HFFc6 (cell line): ENCODE measurements at places on chromosomes 4 and X. TPM values are rescaled to one million over a fixed set of nuclear protein-coding genes. Genes with fewer than 3 reads are reported as not detected.

- H3K27me3 ChIP-seq = peaks cover 4% of the 10 kb centered on the region; the same call in 1 of the 2 replicates
- H3K4me1 ChIP-seq = peaks cover 10% of the 10 kb centered on the region; the same call in 1 of the 2 replicates
- no peak overlapping the region for H3K27ac ChIP-seq
- H3K4me3 ChIP-seq = no peak overlapping the region
- no peaks in the 10 kb centered on the region for H3K36me3 ChIP-seq
Observed at GRCh38 chr4:158255727-158256324, 45.5 kb downstream of the TMEM144 start.

DNA sequence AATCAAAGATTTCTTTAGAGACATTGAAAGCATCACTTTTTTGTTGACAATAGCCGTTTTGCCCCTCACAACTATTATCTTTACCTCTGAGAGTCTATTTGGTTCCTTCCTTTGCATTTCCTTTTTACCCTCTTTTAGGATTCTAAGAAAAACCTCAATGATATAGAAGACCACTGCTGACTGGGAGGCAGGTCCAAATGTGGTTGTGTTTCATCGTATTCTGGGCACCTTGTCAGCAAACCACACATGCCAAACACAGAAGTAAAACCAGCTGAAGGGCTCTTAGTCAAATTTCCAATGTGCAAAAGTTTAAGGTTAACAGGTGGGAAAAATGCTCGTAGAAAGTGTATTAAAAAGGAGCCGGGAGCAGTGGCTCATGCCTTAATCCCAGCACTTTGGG is 5.1 kb upstream of the PRMT9 start:
- no peak overlapping the region for H3K4me3 ChIP-seq
- H3K27ac ChIP-seq = no peak overlapping the region
- H3K4me1 ChIP-seq = peaks cover 9% of the 10 kb centered on the region
- no peaks in the 10 kb centered on the region for H3K36me3 ChIP-seq
- peaks cover 9% of the 10 kb centered on the region for H3K27me3 ChIP-seq

DNA sequence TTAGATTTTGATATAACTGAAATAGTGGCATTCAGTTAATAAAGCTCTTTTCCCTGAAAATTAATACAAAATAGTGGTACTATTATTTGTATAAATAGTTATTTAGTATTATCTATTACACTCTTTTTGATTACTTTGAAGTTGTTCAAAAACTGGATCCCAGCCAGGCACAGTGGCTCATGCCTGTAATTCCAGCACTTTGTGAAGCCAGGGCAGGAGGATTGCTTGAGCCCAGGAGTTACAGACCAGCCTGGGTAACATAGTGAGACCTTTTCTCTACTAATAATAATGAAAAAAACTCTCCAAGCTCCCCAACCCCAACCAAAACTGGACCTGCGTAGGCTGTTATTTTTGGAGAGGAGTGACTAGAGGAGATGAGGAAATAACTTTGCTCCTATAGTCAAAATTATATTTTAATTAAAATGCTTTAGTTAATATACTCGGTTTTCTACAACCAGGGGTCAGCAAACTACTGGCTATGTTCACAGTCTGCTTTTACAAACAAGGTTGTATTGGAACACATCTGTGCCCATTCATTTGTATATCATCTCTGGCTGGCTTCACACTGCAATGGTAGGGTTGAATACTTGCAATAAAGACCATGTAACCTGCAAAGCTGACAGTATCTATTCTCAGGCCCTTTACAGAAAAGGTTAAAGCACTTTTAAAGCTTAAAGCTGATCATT is 27.6 kb downstream of the GUCY1A1 start:
- H3K27me3 ChIP-seq = no peaks in the 10 kb centered on the region; the same call in 1 of the 2 replicates
- no peaks in the 10 kb centered on the region for H3K36me3 ChIP-seq
- H3K4me3 ChIP-seq = no peak overlapping the region

GRCh38 chr4:16914208-16914607 is 15.8 kb upstream of the LDB2 start:
- DNase-seq = peak; percentile 51
- no peak overlapping the region for H3K27ac ChIP-seq
- H3K36me3 ChIP-seq = peaks cover 9% of the 10 kb centered on the region; the same call in 1 of the 2 replicates
- H3K4me1 ChIP-seq = peaks cover 35% of the 10 kb centered on the region
- no peak overlapping the region for H3K4me3 ChIP-seq

DNA sequence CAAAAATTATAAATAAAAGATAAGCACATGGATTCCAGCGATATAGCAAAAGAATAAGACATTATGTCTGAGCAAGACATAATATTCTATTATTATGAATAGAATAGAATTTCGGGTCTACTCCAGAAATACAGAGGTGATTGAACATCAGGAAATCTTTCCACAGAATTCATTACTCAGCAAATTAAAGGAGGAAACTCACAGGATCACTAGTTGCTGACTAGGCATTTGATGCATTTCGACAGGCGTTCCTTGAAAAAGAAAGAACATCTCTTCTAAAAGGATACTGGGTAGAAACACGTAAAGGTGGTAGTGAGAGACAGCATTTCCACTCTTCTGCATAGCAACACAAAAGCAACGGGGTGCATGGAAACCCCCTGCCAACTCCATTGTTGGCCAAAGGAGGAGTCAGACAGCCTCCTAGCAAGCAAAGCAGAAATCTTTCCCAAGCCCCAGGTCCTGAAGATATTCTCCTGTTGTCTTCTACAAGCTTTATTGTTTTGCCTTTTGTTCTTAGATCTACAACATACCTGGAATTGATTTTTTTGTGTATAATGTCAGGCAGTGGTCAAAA is 14.3 kb upstream of the PDZD4 start:
- H3K4me1 ChIP-seq = no peaks in the 10 kb centered on the region
- peaks cover 21% of the 10 kb centered on the region for H3K27me3 ChIP-seq
- H3K27ac ChIP-seq = no peak overlapping the region
- H3K36me3 ChIP-seq = no peaks in the 10 kb centered on the region
- H3K4me3 ChIP-seq = no peak overlapping the region

DNA sequence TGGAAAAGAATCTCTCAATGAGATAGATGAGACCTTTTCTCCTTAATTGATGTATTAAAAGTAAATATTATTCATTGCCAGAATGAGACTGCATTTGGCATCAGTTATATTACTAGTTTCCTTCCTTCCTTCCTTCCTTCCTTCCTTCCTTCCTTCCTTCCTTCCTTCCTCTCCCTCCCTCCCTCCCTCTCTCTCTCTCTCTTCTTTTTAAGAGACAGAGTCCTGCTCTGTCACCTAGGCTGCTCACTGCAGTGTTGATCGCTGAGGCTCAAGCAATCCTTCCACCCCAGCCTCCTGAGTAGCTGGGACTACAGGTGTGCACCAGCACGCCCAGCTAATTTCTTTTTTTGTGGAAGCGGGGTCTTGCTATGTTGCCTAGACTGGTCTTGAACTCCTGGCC is 50.4 kb upstream of the ARX start:
- no peaks in the 10 kb centered on the region for H3K27me3 ChIP-seq
- H3K4me1 ChIP-seq = no peaks in the 10 kb centered on the region
- H3K4me3 ChIP-seq = no peak overlapping the region
- no peak overlapping the region for H3K27ac ChIP-seq
- no peaks in the 10 kb centered on the region for H3K36me3 ChIP-seq
- DNase-seq = no peak

DNA sequence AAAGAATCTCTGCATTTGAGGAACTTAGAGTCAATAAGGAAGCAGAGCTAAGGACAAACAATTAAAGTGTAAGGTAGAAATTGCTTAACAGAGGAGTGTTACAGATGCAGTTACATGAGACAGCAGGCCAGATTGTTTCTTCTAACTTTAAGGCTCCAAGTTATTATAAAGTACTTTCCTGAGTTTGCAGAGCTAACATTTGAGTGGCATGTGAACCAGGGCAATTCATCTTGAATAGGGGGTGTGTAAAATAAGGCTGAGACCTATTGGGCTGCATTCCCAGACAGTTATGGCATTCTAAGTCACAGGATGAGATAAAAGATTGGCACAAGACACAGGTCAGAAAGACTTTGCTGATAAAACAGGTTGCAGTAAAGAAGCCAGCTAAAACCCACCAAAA is 7.6 kb upstream of the LNX1 start:
- no peak for DNase-seq
- no peak overlapping the region for H3K27ac ChIP-seq
- H3K4me3 ChIP-seq = no peak overlapping the region
- no peaks in the 10 kb centered on the region for H3K36me3 ChIP-seq

DNA sequence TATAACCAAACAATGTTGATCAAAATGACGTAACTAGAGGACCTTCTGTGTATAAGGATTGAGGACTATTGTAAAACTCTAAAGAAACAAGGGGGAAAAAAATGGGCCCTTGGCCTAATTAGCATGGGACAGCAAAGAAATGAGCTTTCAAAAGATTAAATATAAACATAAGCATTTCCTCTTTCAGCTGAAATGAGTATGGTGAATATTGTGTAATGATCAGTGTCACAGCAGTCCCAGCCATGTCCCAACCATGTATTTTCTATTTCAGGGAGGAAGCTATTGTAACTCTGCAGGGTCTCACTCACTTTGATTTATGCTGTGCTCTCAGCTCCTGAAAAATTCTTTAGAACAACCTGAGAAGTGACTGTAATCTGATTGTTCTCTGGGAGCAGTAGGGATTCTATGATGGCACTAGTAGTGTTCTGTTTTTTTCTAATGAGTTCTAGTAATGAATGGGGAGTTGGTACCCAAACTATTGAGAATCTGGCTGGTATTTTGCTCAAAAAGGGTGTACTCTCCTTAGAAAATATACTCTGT is 25.8 kb downstream of the ANXA10 start:
- no peaks in the 10 kb centered on the region for H3K36me3 ChIP-seq
- no peak for DNase-seq
- H3K27ac ChIP-seq = no peak overlapping the region
- H3K27me3 ChIP-seq = no peaks in the 10 kb centered on the region; the same call in 1 of the 2 replicates
- H3K4me1 ChIP-seq = peaks cover 37% of the 10 kb centered on the region

- no peak overlapping the region for H3K4me3 ChIP-seq
- no peaks in the 10 kb centered on the region; the same call in 1 of the 2 replicates for H3K36me3 ChIP-seq
- H3K27ac ChIP-seq = no peak overlapping the region
- H3K27me3 ChIP-seq = peaks cover 5% of the 10 kb centered on the region
- H3K4me1 ChIP-seq = peaks cover 7% of the 10 kb centered on the region; the same call in 1 of the 2 replicates
Observed at GRCh38 chr4:151781026-151781425, 20.2 kb upstream of the GATB start.

- H3K27me3 ChIP-seq = no peaks in the 10 kb centered on the region; the same call in 1 of the 2 replicates
- peak; percentile 11 for DNase-seq
- no peak overlapping the region for H3K27ac ChIP-seq
- H3K4me1 ChIP-seq = peaks cover 7% of the 10 kb centered on the region; the same call in 1 of the 2 replicates
Observed at GRCh38 chr4:142850478-142850877, 4.4 kb upstream of the INPP4B start.

DNA sequence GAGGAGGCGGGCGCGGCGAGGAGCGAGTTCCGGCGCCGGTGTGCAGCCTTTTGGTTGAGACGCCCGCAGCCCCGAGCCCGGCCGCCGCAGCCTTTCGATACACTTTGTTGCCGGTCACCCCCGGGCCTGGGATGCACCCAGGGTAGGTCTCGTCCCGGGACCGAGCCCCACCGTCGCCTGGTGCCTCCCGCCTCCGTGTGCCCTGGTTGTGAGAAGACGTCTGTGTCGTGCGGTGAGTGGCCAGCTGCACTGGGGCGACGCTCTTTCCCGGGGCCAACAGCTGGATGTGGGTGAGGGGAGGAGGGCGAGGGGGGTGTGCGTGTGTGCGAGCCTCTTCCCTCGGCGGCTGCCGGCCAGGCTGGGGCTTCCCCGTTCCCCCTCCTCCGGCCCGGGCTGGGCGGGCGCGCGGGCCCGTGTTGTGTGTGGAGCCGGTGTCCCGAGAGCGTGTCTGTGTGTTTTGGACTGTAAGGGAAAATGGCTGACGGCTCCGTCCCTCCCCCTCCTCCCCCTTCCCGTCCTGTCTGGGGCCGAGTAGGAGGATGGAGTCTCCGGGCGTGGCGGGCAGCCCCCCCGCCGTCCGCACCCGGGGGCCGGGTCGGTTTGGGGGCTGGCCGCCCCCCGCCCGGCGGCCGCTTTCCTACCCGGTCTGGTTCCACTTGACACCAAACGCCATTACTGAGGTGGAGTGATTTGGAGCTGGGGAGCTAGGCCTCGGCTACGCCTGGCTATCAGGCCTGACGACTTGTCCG is 807 bp downstream of the USP9X start:
- peaks cover 3% of the 10 kb centered on the region; the same call in 1 of the 2 replicates for H3K27me3 ChIP-seq
- H3K4me3 ChIP-seq = peak overlapping the region; percentile 96
- peaks cover 13% of the 10 kb centered on the region; the same call in 1 of the 2 replicates for H3K36me3 ChIP-seq
- DNase-seq = no peak
- H3K4me1 ChIP-seq = peaks cover 35% of the 10 kb centered on the region

- H3K4me1 ChIP-seq = peaks cover 14% of the 10 kb centered on the region
- no peak overlapping the region for H3K27ac ChIP-seq
- no peaks in the 10 kb centered on the region for H3K27me3 ChIP-seq
- no peaks in the 10 kb centered on the region for H3K36me3 ChIP-seq
- no peak for DNase-seq
Observed at GRCh38 chr4:123072060-123072459, 149.7 kb upstream of the NUDT6 start.

- H3K27me3 ChIP-seq = no peaks in the 10 kb centered on the region
- no peak overlapping the region for H3K4me3 ChIP-seq
- H3K36me3 ChIP-seq = peaks cover 21% of the 10 kb centered on the region
Observed at GRCh38 chr4:140673729-140674128, 82.5 kb downstream of the TBC1D9 start.

- H3K4me1 ChIP-seq = peaks cover 5% of the 10 kb centered on the region; the same call in 1 of the 2 replicates
- no peak overlapping the region for H3K27ac ChIP-seq
- H3K36me3 ChIP-seq = no peaks in the 10 kb centered on the region
- H3K4me3 ChIP-seq = no peak overlapping the region
- DNase-seq = no peak
- no peaks in the 10 kb centered on the region for H3K27me3 ChIP-seq
Observed at GRCh38 chrX:22110729-22111494, 78.8 kb downstream of the PHEX start.

DNA sequence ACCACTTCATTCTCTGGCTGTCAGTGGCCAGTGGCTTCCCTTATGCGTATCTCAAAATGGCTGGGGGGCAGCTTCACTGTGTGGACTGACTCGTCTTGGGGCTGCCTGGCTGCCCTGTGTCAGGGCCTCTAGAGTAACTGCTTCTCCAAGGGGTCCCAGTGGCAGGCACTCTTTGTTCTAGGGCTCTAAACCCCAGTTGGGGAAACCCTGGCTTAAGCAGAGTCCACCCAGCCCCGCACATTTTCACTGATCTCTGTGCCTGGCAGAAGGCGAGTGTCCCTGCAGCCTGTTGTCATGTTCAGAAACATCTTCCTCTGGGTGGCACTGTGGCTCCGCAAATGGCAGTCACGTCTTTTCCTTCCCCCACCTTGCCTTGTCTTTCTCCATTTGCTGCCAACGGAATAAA is 59.7 kb downstream of the NBDY start:
- H3K27ac ChIP-seq = no peak overlapping the region
- peak; percentile 5 for DNase-seq
- H3K36me3 ChIP-seq = no peaks in the 10 kb centered on the region
- H3K4me3 ChIP-seq = no peak overlapping the region
- H3K4me1 ChIP-seq = peaks cover 5% of the 10 kb centered on the region; the same call in 1 of the 2 replicates

- H3K4me3 ChIP-seq = no peak overlapping the region
- peaks cover 16% of the 10 kb centered on the region for H3K4me1 ChIP-seq
- H3K27ac ChIP-seq = no peak overlapping the region
- peaks cover 17% of the 10 kb centered on the region for H3K27me3 ChIP-seq
Observed at GRCh38 chr4:4788573-4788972, 70.9 kb upstream of the MSX1 start.

Gene RNF212
- total RNA-seq = not detected in 2 replicates

Gene PNMA6A
- total RNA-seq = 0.34 TPM in 1 of 2 replicates, not detected in the other

Gene SLITRK4
- not detected in 3 replicates for total RNA-seq

Gene SPOCK3
- not detected in 3 replicates for total RNA-seq

Gene NUDT6
- 2.8 to 3.5 TPM (median 3.2 TPM) in 3 replicates for total RNA-seq

Gene SPIN2A
- 0.12 to 0.79 TPM (median 0.33 TPM) in 3 replicates for total RNA-seq

Gene SUPT20HL1
- not detected in 2 replicates for total RNA-seq

Gene NEIL3
- total RNA-seq = 3.9 to 8.8 TPM (median 7.3 TPM) in 3 replicates
